Kidney (tissue), 22 donors: ENCODE measurements at places on chromosomes 1 and 21.
A peak's percentile ranks its signal among the peaks of the same experiment; 100 is the strongest.

DNA sequence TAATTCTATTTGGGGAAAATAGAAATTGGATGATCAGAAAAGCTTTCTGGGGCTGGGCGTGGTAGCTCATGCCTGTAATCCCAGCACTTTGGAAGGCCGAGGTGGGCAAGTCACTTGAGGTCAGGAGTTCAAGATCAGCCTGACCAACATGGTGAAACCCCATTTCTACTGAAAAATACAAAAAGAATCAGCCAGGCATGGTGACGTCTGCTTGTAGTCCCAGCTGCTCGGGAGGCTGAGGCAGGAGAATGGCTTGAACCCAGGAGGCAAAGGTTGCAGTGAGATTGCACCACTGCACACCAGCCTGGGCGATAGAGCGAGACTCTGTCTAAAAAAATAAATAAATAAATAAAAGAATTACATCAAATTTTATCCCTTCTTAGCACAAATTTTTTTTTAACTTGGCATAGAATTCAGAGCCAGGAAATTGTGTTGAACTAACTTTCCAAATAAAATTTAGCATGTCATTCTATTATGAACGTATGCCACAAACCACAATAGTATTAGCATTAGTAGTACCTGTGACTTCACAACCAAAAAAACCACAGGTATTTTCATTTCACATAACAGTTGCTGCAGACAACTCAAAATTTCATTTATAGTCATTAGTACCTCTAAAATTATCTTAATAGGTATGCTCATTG lies 4.5 kb upstream of the ANKRD13C start:
- DNase-seq: no peak

GRCh38 chr1:178724728-178725465 lies at the start of gene RALGPS2:
Gene RALGPS2 (plus strand): TSS chr1:178725244. CDS start chr1:178776765, 51,521 bp downstream.
- peak; percentile 85 for DNase-seq

GRCh38 chr21:30717105-30717504 lies 1.5 kb downstream of the KRTAP21-3 start:
- DNase-seq: no peak

DNA sequence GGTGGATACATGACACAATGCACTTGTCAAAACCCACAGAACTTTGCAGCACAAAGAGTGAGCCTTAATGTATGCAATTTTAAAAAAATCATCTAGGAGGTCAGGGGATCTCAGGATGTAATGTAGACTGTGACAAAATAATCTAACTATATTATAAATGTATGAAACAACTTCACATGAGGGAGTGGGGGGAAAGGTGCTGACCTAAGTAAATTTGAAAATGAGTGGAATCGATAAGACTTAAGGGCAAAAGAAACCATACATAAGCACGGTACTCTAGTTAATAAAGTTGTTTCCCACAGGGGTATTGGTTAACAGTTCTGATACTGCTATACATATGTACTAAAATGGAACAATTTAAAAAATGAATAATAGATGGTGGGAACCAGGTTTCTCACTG lies 64.7 kb downstream of the PRPF38A start:
- DNase-seq: no peak

GRCh38 chr1:202586018-202586821 lies 124.0 kb downstream of the SYT2 start:
- no peak for DNase-seq

- DNase-seq: no peak
Measured at GRCh38 chr1:19343617-19344350, 31.7 kb downstream of the SLC66A1 start.

- no peak for DNase-seq
Measured at GRCh38 chr1:110639724-110640386, 33.7 kb upstream of the KCNA2 start.

DNA sequence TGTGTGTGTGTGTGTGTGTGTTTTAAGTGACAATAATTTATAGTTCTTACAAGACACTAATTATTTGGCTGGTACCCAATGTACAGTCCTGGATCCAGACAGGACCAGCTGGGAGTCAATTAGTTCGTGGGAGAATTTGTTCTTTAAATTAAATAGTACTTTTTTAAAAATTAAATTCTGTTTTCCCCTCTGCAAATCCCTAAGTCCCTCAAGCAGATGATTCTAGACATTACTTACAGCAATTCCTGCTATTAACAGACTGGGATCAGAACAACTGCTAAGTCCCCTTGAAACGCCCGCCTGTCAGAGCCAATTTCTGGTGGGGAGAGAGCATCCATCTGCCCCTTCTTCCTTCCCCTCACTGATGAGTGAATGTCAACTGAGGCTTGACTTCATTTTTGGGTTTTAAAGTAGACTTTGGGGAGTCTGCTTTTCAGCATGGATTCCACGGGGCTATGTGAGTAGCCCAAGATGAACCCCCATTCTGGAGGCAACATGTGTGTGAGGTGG lies 83.9 kb downstream of the SMYD2 start:
- no peak for DNase-seq

DNA sequence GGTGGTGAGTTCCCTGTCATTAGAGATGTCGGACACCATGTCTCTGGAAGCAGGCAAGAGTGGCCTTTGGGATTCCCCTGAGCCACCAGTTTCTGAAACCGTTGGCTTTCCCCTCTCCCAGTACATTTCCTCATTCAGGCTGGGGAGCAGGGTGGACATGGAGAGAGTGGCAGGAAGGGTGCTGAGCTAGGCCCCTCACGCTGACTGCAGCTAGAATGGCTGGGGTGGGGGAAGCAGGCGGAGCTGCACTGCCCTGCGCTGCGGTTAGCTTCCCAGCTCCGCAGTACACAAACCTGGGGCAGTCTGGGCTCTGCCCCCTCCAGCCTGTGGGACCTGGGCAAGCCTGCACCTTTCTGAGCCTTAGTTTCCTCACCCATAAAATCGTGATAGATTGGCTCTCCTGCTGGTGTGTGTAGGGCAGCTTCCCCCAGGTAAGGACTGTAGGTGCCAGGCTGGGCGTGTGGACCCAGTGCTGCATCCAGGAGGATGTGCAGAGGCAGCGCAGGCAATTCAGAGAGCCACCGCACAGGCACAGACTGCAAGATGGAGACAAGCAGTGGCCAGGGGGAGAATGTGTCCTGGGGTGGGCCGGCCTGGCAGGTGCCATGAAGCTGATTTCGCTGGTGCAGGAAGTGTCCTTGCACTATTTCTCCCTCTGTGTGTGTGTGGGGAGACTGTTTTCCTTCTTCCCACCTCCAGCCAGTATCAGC lies 3.0 kb downstream of the PLA2G2F start:
- DNase-seq: no peak

DNA sequence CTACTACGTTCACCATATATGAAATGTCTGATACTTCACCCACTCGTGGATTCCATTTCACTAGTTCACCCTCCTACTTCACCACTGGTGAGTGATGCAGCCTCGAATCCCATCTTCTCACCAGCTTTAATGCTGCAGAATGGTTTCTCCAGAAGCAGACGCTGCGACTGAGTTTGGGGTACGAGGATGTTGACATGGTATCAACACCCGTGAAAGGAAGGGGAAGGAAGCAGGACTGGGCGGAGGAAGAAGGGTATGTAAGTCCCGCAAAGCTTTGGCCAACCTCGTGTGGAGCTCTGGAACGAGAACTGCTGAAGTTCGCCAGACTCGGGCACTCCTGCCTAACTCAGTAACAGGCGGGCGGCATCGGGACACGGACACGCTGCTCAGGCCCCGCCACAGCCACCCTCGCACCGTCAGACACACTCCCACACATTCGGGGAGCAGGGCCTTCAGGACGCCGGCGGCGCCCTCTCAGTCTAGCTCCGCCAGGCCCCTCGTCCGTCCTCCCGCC lies 833 bp upstream of the DIP2A start:
- DNase-seq: no peak

GRCh38 chr1:6928106-6928885 lies 143.0 kb downstream of the CAMTA1 start:
- no peak for DNase-seq

DNA sequence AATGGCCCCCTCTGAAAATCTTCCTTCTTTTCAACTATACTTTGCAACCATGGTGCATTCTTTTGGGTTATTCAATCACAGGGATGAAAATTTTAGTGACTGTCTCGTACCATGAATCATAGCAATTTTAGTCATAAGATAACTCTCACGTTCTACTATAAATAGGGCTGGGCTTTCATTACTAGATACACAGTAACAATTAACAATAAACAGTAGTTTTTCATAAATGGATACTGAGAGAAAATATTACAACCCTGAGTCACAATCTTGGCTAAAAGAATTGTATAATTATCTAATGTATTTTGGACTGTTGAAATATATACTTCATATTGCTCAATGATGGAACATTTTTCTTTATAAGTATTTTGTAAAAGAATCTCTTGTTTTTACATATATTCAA lies 96.1 kb downstream of the TEX35 start:
- no peak for DNase-seq

DNA sequence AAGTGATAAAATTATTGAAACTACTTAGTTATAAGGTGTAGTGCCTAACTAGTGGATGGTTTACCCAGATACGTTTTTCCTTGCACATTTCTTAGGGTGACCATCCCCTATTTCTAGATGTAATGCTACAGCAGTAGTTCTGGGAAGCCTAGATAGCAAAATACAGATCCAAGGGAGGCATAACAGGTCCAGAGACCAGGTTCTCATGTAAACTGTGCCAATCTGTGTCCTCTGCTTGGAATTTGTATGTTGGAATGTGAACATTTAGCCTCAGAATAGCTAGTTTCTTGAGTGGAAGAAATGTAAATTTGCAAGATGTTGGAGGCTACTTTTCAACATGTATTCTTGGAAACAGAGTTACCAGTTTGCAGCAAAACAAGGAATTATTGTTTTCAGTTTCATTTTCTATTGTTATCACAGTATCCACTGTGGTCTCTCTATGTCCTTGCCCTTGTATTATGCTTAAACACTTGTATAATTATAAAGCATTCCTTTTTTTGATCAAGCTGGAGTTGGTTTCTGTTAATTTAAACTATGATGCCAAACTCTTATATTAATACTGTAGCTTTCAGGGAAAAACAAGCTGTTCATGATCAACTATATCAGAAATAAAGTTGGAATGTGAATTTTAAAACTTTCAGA lies 102.0 kb upstream of the BRINP3 start:
- DNase-seq: no peak

DNA sequence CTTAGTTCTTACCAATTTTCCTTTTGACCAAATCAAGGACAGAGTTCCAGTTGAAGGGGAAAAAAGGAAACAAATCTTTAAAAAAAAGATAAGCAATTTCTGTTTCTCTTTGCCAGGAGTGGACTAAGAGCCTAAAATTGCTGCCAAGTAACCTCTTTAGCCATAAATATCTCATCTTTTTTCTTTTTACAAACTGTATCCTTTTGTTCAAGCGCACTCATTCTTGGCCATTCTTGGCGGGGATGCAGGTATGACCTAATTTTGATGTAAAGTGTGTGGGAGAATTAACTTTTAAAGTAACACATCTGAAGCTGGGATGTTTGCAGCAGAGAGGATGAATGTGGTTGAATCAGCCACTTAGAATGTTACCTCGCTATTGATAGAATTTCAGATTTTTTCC lies 13.4 kb upstream of the KIF1B start:
- DNase-seq: no peak

GRCh38 chr21:43903451-43904091 lies 38.5 kb downstream of the AGPAT3 start:
- no peak for DNase-seq

GRCh38 chr21:43598416-43599120 lies 60.7 kb downstream of the HSF2BP start:
- DNase-seq: no peak

DNA sequence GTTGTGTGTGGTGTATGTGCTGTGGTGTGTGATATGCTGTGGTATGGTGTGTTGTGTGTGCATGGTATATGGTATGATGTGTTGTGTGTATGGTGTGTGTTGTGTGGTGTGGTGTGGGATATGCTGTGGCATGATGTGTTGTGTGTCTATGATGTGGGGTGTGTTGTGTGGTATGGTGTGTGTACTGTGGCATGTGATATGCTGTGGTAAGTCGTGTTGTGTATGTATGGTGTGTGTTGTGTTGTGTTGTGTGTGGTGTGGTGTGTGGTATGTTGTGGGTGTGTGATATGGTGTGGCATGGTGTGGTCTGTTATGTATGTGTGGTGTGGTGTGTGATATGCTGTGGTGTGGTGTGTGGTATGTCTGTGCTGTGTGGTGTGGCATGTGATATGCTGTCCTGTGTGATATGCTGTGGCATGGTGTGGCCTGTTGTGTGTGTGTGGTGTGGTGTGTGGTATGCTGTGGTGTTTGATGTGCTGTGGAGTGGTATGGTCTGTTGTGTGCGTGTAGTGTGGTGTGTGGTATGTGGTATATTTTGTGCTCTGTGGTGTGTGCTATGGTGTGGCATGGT lies 318.0 kb downstream of the PTPRU start:
- DNase-seq: no peak
